Effector CD4-positive, alpha-beta T cell (primary cell): ENCODE measurements at places on chromosomes 2 and 18.

- DNase-seq = no peak
These were observed 94.7 kb upstream of the TAF1B start for GRCh38 chr2:9748577-9748976.

DNA sequence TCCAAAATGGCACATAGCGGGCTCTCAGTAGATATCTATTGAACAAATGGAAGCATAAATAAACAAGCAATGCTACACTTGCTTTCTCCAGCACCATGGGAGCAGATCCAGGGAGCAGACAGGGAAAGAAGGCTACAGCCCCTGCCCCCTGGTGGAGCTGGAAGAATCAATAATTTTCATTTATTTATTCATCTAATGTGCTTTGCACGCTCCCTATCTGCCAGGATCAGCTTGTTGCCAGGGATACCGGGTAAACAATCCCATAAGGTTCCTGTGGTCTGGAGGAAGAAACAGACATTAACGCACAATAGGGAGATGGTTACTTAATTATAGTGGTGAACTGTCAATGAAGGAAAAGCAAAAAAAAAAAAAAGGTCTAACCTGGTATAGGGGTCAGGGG, 40.1 kb upstream of the CLASP1 start:
- no peak for DNase-seq

DNA sequence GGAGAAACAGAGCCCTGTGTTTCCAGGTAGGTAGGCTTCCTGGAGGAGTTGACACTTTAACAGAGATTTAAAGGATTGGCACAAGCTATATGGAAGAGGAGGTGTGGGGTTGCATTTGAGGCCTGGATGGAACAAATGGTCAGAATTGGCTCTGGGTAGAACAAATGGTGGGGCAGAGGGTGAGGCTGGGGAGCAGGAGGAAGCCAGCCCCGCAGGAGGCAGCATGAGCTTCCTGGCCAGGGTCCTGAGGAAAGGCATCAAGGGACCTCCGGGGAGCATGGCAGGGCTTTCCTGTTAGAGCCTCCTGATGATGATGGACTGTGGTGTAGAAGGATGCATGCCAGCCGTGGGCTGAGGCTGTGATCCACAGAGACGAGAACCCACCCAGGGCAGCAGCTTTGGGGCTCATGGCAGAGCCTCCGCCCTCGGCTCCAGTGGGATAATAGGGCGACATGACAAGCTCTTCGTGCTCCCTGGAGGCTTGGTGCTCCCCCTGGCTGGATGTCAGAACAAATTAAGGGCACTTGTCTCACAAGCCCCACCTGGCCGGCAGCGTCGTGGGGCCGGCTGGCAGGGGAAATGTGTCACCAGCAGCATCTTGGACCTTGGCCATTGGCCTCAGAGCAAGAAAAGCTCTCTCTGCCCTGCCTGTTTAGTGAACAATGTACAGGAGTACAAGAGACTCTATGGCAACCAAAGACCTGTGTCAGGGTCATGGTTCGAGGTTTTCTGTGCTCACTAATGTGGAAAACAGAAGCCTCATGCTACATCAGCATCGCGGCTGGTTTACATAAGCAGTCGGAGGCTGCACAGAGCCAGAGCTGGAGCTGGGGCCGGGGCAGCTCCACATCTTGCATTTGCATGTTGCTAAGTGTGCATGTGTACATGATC, 153.5 kb downstream of the MYCN start:
- no peak for DNase-seq

GRCh38 chr2:227103583-227103982, 60.4 kb downstream of the COL4A4 start:
- DNase-seq = no peak

- no peak for DNase-seq
These were observed 119.5 kb downstream of the DAW1 start for GRCh38 chr2:227990937-227991336.

DNA sequence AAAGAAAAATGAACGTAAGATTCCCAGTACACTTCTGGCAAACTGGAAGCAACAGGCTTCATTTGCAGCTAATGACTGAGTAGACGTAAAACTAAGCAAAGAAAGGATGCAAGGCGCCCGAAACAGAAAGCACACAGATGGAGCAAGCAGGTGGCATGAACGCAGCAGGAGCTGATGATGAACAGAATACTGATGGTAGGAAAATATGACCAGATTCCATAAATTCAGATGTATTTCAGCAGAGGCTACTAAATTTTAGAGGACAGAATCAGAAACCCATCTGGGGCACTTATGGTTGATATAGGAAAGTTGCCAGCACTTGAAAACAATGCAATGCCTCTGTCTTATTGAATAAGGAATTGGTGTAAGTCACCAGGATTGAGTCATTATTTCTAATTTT, 658.7 kb upstream of the LINC00305 start:
- no peak for DNase-seq
